CD14-positive monocyte (primary cell): ENCODE measurements at places on chromosomes 7 and 10. TPM values are rescaled to one million over a fixed set of nuclear protein-coding genes. Genes with fewer than 3 reads are reported as not detected.

The CDNF gene
- 0.28 TPM in 1 of 2 replicates, not detected in the other for polyA plus RNA-seq

GRCh38 chr7:137703291-137704010 is 143.3 kb downstream of the DGKI start:
- no peak for DNase-seq

GRCh38 chr7:42522227-42522991 is 285.4 kb upstream of the GLI3 start:
- no peak for DNase-seq

- no peak for DNase-seq
These were observed 10.3 kb upstream of the CNTNAP2 start for GRCh38 chr7:146106319-146106718.

DNA sequence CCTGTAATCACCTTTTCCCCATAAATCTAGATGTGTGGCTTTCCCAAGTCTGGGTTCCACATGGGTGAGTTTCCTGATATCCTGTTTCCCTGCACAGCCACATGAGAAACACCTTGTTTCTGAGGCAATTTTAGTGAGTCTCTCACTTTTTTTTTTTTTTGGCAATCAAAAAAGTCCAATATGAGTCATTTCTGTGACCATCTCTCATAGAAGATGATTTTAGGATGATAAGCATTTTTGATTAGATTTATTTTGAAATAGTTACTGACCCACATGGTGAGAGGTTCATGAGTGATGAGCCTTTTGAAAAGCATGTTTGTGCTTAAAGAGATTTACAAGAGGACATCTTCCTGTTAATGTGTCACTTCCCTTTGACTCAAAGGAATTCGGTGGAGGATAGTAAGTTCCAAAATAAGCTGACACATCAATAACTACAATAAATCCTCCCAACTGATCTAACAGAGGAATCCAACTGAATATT is 464.0 kb downstream of the INHBA start:
- DNase-seq: no peak

- DNase-seq: peak; percentile 74
These were observed 122.6 kb downstream of the MICU1 start for GRCh38 chr10:72503241-72503640.

- no peak for DNase-seq
These were observed 146.3 kb downstream of the DIP2C start for GRCh38 chr10:543131-543530.

GRCh38 chr10:128734161-128734560 is 607.9 kb upstream of the MKI67 start:
- DNase-seq: no peak

DNA sequence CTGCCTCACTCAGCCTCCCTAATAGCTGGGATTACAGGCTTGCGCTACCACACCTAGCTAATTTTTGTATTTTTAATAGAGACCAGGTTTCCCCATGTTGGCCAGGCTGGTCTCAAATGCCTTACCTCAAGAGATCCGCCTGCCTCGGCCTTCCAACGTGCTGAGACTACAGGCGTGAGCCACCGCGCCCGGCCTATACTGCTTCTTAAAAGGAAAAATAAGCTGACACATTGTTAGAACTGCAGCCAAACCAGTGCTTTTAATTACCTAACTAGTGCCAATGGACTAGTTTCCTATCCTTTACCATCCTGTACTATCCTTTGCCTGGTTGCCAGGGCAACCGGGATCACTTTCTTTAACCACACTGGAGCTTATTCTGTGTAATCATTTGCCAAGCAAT is 108.0 kb downstream of the LRRTM3 start:
- DNase-seq: no peak
